NCI-H1092 (cell line): ENCODE measurements at places on chromosomes 3 and 15.
A peak's percentile ranks its signal among the peaks of the same experiment; 100 is the strongest.

DNA sequence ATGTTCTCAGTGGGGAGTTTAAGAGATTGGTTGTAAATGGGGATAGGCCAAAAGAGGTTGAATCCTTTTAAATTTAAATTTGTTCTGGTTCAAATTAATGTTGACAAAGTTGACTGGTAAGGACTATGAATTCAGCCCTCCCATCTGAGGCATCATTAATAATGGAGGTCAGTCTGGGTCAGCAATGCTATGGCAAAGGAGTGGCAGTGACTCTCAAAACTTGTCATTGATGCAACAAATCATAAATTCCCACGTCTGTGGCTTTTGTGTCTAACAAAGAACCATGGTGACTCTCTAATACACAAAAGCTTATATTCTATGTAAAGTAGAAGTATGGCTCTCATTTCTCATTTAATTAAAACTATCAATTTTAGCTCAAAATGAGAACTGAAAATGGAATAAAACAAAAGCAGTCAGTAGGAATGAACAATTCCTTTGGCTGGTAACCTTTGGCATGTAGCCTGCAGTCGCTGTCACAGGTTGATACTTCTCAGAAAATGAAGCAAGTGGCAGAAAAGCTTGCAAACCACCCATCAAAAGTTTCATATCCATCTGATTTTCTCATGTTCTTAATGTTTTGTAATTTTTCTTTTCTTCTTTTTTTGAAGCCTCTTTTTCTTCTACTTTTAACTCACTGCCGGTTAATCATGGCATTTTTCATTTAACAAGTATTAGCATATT is 12.2 kb upstream of the ZBED2 start:
- no peak for DNase-seq

GRCh38 chr15:100495861-100496260 is 32.9 kb downstream of the CERS3 start:
- DNase-seq, result no peak

GRCh38 chr3:69353503-69353902 is 32.4 kb downstream of the FRMD4B start:
- no peak for DNase-seq

DNA sequence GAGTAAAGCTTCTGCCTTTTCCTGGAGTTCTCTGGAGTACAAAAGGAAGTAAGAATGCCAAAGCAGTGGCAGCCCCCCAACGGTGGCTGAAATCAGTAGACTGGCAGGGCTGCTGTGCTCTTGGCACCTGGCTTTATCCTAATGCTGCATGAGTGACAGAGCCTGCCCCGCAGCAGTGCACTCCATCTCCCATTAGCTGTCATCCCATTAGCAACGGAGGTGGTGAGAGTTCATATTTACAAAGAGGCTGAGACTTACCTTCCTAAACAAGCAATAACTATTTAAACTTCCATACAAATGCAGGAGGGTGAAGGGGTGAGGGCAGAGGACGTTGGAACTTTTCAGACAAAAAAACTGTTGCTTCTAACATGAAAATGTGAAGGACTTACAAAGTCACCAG is 51.9 kb downstream of the SERPINI1 start:
- no peak for DNase-seq

DNA sequence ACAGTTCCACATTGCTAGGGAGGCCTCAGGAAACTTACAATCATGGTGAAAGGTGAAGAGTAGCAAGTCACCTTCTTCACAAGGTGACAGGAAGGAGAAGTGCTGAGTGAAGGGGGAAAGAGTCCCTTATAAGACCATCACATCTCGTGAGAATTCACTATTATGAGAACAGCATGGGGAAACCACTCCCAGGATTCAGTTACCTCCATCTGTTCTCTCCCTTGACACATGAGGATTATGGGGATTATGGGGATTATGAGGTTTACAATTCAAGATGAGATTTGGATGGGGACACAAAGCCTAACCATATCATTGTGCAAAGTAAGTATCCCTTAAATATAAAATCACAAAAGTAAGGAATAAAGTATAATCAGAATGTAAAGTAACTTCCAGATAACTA is 375.9 kb upstream of the NAALADL2 start:
- no peak for DNase-seq

- DNase-seq, result no peak
Observed at GRCh38 chr15:59550956-59551355, 60.6 kb upstream of the GCNT3 start.

DNA sequence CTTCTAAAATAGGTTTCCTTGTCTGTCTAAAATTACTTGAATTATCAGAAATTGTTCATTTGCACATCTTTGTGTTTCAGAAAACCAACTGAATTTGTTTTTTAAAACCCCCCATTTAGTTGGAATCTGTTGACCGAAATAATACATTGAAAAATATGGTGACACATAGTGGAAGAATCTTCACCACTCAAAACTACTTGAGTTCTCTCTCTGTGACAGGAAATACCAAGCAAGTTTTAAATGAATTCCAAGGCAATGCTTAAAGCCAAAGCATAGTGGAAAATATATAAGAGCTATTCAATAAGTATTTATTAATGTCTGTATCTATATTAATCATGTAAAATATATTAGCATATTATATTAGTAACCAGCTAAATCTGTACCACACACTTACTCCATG is 224.9 kb upstream of the COL8A1 start:
- DNase-seq, result no peak

- DNase-seq, result no peak
Observed at GRCh38 chr3:170330366-170330765, 27.1 kb upstream of the SKIL start.

- no peak for DNase-seq
Observed at GRCh38 chr15:100861511-100861991, 18.1 kb upstream of the ALDH1A3 start.

DNA sequence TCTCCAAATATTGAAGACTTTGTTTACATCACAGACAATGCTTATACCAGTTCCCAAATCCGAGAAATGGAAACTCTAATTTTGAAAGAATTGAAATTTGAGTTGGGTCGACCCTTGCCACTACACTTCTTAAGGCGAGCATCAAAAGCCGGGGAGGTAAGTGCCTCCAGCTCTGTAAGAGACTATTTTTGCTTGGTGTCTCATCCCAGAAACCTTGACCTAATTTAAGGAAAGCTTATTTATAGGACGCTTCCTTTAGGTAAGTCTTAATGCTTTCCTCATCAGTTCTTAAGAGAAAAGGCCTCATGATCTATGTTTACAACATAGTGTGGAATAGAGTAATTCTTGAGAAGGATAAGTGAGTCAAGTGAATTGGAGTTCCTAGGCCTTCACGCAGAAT is 11.8 kb downstream of the CCNB2 start:
- no peak for DNase-seq

DNA sequence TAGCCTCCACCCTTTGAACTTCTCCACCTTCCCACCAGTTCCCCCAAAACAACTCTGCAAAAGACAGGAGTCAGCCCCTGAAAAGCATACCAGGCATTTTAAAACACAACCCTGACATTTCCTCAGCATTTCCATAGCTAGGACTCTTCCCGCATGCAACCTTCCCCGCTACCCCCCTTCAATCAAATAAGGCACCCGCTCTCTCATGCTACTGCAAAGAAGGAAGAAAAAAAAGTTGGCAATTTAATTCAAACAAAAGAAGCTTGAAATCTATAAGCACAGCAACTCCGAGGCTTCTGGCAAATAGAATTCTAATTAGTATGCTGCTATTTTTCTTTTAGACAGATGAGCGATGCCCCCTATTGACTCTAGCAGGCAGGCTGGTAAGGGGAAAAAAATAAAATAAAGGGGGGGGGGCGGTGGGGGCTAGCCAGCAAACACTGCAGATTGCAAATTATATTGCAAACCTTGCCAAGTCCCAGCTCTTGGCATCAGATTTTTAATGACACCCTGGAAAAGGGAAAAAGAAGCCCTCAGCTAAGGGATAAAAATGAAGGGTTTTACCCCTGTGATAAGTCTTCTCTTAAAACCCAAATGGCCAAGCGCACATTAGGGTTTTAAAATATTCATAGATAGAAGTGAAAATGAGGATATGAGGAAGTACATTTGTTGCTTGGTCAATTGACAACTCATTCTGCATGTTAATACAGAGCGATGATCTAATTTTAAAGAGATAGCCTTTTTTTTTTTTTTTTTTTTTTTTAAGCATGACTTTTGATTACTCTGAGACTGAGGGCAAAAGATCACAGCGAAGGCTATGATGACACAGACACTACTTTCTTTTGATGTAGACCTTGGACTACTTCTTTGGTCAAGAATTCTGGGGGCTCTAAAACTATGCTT is 255.2 kb downstream of the NR2F2 start:
- DNase-seq, result no peak

DNA sequence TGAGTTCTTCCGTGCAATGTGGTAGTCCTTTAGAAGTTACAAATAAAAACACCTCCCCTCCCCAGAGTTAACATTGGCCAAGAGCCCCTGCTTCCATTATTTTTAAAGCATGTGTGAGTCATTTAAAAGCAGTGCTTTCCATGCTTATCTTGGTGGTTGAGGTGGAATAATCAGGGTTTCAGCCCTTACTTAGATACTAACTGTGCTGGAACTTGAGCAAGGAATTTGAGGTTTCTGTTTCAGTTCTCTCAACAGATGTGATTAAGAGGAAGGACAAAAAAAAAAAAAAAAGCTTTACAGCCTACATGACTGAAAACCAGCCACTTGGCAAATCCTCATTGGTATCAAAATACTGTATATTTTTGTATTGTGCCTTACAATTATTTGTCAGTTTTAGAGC is 64.5 kb downstream of the CGNL1 start:
- no peak for DNase-seq

DNA sequence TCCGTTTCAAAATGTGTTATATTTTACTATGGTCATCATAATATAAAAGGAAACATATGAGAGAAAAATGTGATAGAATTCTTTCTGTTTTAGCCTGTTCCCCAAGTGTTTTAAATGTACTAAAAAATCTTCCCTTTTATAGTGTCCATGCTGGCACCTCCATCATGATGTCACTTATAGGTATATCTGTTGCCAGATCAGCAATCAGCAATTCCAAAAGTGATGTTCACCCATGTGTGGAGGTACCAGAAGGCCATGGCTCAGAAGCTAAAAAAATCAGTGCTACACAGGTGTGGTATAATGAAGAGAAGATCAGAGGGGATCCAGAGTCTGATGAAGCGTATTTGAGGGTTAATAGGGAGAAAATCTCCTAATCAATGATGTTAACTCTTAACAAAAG is 1.1 kb upstream of the GPR15 start:
- DNase-seq, result no peak

GRCh38 chr15:72176159-72176558 is 21.4 kb downstream of the GRAMD2A start:
- no peak for DNase-seq

GRCh38 chr15:32152574-32152973 is 122.3 kb downstream of the CHRNA7 start:
- DNase-seq, result no peak

GRCh38 chr3:144775551-144775950 is 803.9 kb downstream of the DIPK2A start:
- no peak for DNase-seq

GRCh38 chr3:156474560-156475389 is 80.1 kb downstream of the SSR3 start:
- no peak for DNase-seq

DNA sequence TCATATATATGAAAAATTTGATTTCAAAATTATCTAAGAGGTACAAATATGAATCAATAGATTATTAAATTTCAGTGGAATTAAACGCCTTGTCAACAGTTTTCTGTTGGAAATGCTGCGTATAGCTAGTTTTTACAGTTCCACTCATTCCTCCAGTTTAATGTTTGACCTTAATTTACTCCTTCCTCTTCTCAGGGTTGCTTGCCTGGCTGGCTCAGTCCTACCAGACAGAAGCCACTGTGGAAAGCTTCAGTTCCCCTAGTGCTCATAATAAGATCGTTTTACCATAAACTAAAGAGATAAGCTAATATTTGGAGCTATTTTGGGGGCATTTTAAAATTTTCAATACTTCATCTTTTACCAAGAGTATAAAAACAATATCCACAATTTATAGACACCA is 22.8 kb downstream of the EMC7 start:
- DNase-seq, result no peak

GRCh38 chr3:5136211-5136918 is 14.3 kb downstream of the ARL8B start:
- DNase-seq, result no peak

GRCh38 chr3:25289663-25290062 is 138.4 kb upstream of the RARB start:
- DNase-seq, result no peak

DNA sequence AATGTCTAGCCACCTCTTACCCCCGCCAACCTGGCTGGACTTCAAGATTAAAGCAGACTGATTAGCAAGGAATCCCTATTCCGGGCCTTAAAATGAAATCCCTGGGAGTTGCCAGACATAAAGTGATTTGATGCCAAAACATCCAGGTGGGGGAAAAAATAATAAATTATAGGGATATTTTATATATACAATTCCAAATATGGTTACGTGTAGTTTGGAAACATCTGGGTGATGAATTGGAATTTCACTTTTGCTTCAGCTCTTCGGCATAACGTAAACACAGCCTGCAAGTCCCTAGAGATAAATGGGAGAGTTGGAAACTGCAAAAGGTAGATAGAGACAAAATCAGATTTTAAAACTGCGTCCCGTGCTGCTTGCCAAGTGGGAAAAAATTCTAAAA is 545.5 kb upstream of the MDFIC2 start:
- DNase-seq, result no peak

DNA sequence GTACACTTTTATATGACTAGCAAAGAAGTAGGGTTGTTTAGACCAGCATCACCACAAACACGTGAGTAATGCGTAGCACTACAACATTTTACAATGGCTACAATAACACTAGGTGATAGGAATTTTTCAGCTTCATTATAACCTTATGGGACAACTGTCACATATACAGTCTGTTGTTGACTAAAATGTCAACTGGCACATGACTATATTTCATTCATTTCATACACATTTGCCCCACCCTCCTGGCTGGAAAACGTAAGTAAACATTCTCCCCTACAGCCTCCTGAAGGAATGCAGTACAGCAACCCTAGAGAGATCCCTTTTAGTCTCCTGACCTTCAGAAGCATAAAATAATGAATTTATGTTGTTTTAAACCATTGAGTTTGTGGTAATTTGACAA is 16.2 kb downstream of the RIOX2 start:
- DNase-seq, result no peak

DNA sequence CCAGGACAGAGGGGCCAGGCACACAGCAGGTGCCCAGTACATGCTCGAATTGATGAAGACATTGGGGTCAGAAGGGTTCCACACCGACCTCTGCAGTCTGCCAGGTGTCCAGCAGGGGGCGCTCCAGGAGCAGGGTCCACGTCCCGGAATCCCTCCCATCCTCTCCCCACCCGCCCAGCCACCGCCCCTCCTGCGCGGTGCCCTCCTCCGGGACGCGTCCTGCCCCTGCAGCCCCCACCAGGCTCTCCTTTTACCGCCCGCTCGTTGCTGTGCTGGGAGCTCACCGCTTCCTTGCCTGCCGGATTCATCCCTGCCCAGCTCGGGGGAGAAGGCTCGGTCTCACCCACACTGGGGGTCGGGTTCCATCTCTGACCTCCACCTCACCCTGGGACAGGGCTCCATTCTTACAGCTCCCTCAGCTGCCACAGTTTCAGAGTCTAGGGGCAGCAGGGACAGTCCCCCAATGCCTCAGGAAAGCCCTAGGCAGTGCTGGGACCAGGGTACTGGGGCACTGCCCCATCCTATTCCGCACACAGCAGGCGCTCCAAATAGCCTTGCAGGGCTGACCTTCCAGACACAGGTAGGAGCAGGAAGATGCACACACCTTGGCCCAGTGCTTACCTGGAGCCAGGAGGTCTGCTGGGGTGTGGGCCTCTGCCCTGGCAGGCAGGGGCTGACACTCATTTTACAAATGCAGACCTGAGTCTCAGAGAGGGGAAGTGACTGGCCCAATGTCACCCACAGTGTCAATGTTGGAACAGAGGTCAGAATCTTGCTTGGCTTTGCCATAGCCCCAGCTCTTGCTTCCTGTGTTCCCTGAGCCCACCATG is 31.0 kb downstream of the GRIP2 start:
- peak; percentile 54 for DNase-seq

GRCh38 chr3:157428853-157429252 is 7.8 kb upstream of the PTX3 start:
- DNase-seq, result no peak
